Muscle of leg (tissue), 16 donors: ENCODE measurements at places on chromosomes 1 and 21.

- peak; percentile 87 for DNase-seq
Measured at GRCh38 chr1:172154551-172154950, 265.9 kb upstream of the C1orf105 start.

GRCh38 chr1:221418346-221418745 lies 323.5 kb downstream of the DUSP10 start:
- no peak for DNase-seq

DNA sequence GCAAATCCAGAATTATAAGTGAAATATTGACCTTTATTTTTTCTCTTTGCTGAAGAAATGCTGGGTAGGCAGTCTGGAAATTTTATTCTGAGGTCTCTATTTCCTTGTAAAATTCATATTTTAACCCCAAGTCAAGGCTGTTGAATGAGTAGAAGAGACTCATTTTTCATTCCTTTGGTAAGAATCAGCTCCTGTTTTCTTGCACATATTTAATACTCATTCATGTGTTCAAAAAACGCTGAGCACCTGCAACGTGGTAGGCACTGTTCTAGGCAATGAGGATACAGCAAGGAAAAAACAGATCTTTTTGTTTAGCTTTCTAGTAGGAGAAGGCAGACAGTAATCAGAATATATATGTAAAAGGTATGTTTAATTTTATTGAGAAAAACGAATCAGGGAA lies 1.5 kb downstream of the PRKAA2 start:
- no peak for DNase-seq

DNA sequence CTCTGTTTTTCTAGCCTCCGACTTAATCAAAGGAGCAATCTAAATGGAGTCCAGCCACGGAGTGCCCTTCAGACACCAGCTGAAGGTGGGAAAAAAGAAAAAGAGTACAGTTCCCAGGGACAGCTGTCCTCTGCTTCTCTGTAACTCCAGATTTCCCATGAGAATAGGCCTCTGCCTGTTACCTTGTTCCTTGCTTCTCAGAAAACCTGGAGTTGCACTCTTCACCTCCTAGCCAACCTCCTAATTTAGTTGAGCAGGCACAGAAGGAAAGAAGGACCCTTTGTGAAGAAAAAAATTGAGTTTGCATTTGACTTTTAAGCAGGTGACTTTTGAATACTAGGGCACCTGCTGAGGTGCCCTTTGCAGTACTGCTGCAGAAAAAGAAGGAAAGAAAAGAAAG lies 8.3 kb downstream of the BARHL2 start:
- no peak for DNase-seq

GRCh38 chr1:42081475-42081874 lies 71.7 kb upstream of the GUCA2B start:
- DNase-seq, result no peak

DNA sequence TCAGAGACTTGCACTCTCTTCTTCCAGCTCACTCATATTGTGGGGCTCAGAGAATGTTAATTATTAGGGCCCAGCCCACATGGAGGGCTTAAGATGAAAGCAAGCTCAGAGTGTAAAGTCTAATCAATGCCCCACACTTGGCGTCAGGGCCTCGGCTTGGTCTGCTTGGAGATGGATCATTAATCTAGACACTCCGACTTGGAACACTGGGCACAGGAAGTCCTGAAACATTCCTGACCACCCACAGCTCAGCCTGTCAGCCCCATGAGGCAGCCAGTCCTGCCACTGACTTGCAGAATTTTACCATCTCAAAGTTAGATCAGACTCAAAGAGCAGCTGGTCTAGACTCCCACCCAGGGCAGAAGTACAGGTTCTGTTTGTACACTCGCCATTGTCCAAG lies 69.8 kb upstream of the TRABD2B start:
- DNase-seq, result no peak

- DNase-seq, result peak; percentile 18
Measured at GRCh38 chr1:241639623-241640148, 483 bp downstream of the CHML start.

DNA sequence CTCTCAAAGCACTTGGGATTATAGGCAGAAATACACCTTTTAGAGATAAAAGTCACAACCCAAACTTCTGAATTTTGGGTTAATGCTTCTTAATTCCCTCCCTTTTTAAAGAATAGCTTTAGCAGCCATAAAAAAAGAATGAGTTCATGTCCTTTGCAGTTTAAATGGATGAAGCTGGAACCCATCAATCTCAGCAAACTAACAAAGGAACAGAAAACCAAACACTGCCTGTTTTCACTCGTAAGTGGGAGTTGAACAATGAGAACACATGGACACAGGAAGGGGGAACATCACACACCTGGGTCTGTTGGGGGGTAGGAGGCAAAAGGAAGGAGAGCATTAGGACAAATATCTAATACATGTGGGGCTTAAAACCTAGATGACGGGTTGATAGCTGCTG lies 55.8 kb downstream of the SLC27A3 start:
- no peak for DNase-seq

DNA sequence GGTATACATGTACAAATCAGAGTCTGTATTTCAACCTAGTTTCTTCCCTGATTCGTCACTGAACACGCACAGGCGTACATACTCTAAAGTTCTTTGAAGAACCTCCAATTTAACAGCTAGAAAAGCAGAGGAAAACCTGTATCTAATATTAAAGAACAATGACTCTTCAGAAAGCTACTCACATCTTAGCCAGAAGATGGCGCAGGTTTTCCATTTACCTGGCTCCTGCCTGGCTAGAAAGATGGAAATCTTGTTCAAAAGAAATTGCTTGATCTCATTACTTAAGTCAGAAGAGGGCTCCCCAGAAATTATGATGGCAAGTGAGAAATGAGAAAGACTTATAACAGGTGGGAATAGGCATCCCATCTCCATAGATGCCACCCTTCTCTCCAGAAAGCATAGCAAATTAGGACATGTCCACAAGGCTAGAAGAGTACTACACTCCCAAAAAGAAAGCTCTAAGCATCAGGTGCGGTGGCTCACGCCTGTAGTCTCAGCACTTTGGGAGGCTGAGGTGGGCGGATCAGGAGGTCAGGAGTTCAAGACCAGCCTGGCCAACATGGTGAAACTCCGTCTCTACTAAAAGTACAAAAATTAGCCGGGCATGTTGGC lies 19.0 kb upstream of the L1TD1 start:
- DNase-seq, result peak; percentile 75

DNA sequence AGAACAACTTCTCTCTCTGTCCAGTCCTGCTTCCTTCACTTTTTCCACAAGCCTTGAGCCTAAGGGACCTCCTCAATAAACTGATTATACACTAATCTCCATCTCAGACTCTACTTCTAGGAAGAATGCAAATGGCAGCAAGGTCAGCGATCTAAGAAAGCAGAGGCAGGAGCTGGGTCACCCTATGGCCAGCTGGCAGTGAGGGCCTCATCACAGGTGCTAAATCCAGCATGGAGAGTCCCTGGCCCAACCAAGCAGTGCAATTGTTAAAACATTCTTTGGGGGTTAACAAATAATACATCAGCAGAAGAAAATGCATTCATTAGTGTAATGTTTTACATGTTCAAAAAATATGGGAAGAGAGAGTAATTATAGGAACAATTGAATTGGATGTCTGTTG lies 416.0 kb downstream of the SIPA1L2 start:
- DNase-seq, result no peak

DNA sequence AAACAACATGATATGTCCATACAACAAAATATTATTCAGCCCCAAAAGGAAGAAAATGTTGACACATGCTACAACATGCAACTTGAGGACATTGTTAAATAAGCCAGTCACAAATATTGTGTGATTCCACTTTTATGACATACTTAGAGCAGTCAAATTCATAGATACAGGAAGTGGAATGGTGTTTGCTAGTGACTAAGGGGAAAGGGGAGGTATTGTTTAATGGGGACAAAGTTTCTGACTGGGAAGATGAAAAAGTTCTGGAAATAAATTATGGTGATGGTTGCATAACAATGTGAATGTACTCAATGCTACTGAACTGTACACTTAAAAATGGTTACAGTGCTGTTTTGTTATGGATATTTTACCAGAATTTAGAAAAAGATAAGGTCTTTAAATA lies 77.7 kb downstream of the RHOU start:
- no peak for DNase-seq

GRCh38 chr1:52665006-52665941 lies 32.3 kb downstream of the SHISAL2A start:
- DNase-seq, result peak; percentile 81

- DNase-seq, result no peak
Measured at GRCh38 chr1:110636149-110636935, 30.2 kb upstream of the KCNA2 start.

GRCh38 chr1:184959626-184960025 lies 14.7 kb downstream of the NIBAN1 start:
- peak; percentile 89 for DNase-seq

DNA sequence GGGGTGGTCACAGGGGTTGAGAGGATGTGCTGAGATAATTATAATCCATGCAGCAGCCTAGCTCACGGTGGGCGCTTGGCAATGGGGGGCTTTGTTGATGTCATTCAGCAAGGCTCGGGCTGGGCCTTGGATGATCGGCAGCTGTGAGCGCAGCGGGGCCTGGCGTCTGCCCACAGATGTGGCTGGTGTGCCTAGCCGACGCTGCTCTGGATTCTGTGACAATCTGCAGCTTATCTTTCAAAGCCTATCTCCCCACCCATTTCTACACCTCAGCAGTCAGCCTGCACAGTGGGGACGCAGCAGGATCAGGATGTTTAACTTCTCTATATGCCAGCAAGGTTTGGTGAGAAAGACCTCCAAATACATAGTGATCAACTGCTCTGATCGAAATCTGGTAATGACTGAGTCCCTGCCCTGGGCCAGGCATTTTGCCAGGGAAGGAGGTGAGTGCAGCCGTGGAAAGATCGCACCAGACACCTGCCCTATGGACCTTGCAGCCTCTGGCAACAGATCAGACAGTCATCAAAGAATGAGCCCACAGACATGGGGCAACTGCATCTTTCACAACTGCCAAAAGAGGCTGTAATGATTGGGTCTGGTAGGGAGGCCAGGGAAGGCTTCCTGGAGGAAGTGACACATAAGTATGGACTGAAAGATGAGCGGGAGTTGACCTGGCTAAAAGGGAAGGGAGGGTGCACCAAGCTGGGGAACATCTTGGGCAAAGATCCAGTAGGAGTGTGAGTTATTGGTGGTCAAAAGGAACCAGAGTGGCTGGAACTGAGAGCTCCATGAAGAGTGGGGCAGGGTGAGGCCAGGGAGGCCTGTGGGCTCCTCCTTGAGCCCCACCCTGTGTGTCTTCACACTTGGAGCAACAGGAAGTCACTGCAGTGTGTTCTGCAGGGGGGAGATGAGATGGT lies 35.3 kb downstream of the EPHB2 start:
- DNase-seq, result no peak

DNA sequence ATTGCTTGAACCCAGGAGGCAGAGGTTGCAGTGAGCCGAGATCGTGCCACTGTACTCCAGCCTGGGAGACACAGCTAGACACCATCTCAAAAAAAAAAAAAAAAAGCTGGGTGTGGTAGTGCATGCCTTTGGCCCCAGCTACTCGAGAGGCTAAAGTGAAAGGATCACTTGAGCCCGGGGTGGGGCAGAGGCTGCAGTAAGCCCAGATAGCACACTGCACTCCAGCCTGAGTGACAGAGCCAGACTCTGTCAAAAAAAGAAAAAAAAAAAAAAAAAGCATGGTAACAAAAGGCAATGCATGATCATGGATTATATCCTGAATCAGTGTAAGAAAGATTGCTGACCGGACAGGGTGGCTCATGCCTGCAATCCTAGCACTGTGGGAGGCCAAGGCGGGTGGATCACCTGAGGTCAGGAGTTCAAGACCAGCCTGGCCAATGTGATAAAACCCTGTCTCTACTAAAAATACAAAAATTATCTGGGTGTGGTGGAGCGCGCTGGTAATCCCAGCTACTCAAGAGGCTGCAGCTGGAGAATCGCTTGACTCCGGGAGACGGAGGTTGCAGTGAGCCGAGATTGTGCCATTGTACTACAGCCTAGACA lies 76.3 kb downstream of the RUSC1 start:
- no peak for DNase-seq

GRCh38 chr21:36989699-36990507 lies 16.6 kb upstream of the RIPPLY3 start:
- peak; percentile 97 for DNase-seq

GRCh38 chr1:84170171-84170570 lies 26.1 kb downstream of the PRKACB start:
- DNase-seq, result no peak

DNA sequence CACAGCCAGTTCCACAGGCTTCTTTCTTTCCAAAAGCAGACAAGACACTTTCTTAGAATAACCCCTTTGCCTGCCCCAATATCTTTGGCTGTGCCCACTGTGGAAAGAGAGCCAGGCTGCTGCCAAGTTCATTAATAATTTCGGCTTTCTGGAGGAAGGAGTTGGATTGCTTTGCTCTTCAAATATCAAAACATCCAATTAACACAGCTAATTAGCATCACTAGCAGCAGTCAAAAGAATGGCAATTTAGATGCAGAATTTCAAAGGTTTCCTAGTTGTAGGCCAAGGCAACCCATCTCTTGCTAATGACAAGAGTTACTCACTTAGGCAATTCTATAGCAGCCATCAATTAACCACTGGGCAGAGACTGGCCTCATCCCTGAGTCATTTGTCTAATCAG lies 91.0 kb upstream of the SPATA6 start:
- no peak for DNase-seq

DNA sequence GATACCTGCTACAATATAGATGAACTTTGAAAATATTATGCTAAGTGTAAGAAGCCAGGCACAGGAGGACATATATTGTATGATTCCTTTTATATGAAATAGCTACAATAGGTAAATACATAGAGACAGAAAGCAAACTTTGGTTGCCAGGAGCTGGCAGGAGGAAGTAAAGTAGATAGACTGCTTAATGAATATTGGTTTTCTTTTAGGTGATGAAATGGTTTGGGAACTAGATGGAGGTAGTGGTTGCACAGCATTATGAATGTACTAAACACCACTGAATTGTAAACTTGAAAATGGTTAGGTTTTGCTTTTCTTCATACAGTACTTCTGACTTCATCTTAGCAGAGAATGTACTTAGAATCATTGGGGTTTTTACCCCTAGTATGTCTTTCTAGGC lies 21.5 kb downstream of the ABCB10 start:
- no peak for DNase-seq

- no peak for DNase-seq
Measured at GRCh38 chr21:45352621-45353139, 52.3 kb upstream of the COL18A1 start.

GRCh38 chr1:117364240-117364639 lies 3.0 kb upstream of the MAN1A2 start:
- no peak for DNase-seq

DNA sequence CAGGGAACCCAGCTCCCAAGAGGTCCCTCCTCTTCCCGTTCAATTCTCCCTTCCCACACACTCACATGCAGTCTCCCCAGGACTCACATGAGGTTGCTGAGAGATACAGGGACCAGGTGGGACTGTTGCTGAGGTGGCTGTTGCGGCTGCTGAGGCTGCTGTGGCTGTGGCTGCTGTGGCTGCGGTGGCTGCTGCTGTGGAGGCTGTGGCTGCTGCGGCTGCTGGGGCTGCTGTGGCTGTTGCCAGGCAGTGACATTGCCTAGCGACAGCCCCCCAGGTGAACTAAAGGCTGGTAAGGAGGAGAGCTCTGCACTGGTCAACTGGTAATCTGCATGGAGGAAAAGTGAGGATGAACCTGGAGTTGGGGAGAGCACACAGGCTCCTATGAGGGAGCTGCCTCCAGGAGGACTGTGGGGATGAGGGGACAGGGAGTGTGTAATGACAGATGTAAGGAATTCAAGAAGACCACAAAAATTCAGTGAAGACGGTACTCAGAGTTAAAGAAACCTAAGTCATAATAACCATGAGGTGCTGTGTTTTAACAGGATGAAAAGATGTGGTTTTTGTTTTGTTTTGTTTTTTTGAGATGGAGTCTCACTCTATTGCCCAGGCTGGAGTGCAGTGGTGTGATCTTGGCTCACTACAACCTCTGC lies 31.8 kb downstream of the MEF2D start:
- no peak for DNase-seq

- no peak for DNase-seq
Measured at GRCh38 chr1:245345191-245345884, 190.6 kb downstream of the KIF26B start.
